ENCODE measurements at places on chromosomes 2 and 18.

- no peak for DNase-seq
Measured at GRCh38 chr2:18603854-18604530, 14.6 kb upstream of the NT5C1B start.

GRCh38 chr2:10137053-10137843 is 14.7 kb downstream of the RRM2 start:
- peak; percentile 19 for DNase-seq

DNA sequence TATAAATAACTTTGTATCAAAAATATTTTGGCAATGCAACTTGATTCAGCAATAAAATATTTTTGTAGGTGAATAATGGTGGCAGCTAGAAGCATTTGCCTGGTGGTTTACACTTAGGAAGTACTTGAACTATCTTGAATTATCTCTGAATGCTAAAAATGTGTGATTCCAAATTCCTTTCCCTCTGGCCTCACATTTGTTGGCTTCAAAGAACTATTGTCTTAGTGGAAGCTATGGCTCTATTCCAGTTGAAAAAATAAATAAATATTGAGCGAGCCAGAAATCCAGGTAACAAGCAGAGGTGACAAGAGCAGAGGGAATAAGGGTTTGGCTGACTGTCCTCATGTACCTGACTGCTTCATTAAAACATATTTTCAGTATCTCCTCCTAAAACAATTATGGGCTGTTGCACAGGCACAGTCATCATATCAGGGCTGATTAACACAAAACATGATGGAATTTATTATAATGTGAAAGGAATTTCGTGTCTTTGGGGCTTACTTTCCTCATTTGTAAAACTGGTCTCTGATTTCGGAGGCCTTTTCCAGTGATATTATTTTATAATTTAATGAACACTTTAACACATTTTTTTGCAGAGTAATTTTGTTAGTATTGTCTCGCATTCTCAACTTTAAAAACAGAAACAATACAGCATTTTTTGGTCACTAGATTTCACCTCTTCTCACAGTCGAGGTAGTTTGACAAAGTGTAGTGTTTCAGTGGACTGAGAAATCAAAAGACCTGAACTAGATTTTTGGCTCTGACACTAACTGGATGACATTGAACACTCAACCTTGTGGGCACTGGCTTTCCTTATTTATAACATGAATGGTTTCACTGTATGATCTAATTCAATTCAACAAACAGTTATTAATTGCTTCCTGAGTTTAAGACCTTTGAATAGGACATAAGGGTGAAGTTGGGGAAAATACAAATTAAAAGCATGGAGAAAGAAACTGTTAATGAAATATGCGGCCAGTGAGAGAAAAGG is 7.8 kb upstream of the CAVIN2 start:
- DNase-seq = no peak

DNA sequence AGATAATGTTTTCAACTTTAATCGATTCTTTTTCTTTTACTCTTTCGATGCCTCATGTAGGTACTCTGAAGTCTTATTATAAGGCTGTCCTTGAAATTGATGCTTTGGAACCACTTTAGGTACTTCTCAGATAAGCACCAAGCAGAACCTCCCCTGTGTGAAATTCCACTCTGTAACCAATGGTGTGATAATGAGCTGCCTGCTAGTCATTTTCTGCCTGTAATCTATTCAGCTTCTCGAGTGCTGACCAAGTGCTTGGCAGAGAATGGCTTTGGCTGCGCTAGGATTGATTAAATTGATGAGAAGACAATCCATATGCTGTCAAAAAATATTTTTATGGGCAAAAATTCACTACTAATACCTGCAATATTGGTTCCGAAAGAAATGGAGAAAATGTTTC is 132.1 kb upstream of the STON1 start:
- DNase-seq = no peak

DNA sequence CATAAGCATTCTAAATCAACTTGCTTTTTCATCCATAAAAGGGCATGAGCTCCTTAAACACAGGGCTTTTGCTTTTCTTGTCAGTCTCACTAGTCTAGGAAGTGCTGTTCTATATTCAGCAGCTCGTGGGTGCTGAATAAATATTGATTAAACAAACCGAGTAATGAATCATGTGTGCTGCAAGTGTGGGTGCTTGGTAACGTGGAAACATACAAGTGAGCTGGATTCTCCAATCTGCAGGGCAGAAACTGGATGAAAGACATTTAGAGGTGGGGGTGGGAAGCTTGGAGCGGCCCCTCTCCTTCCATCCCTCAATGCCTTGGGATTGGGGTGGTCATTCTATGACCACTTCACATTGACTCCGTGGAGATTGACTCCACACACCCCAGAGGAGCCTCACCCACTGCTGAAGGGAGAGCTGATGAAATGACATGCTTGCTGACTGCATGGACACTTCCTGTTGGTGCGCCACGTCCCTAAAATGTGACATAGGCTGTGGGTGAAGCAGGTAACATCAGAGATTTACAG is 114.6 kb downstream of the DOCK10 start:
- DNase-seq = peak; percentile 78

- DNase-seq = no peak
Measured at GRCh38 chr2:143668234-143668633, 539.0 kb downstream of the ARHGAP15 start.

GRCh38 chr2:94994063-94994913 is 31.2 kb upstream of the MAL start:
- DNase-seq = no peak

- peak; percentile 66 for DNase-seq
Measured at GRCh38 chr2:191155608-191156071, 4.8 kb upstream of the STAT4 start.

DNA sequence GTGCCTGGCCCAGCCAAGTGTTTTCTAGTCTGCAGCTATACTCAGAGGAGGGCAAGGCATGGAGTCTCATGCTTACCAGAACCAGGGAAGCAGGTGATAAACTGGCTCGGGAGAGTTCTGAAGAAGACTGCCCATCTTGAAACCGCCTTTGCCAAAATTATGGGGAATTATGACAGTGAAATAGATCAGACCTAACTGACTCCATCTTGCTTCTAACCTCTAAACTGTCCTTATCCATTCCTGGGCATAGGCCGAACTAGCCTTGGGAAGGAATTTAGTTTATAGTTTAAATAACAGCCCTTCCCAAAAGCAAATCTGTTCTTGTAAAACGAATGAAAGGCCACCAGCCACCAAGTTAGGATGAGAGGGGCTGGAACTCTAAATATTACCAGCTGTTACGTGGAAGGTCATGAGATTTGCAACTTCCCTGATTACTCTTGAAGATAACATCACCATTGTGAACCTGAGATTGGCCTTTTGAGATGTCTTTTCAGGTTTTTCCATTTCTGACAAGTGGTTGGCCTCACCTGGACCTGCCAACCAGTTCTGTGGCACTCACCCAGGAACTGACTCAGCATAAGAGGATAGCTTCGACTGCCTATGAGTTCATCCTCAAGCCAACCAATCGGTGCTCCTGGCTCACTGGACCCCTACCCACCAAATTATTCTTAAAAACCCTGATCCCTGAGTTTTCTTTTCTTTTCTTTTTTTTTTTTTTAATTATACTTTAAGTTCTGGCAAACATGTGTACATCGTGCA is 23.4 kb downstream of the CHCHD5 start:
- peak; percentile 37 for DNase-seq

- no peak for DNase-seq
Measured at GRCh38 chr2:96261328-96262003, 4.3 kb downstream of the TMEM127 start.

DNA sequence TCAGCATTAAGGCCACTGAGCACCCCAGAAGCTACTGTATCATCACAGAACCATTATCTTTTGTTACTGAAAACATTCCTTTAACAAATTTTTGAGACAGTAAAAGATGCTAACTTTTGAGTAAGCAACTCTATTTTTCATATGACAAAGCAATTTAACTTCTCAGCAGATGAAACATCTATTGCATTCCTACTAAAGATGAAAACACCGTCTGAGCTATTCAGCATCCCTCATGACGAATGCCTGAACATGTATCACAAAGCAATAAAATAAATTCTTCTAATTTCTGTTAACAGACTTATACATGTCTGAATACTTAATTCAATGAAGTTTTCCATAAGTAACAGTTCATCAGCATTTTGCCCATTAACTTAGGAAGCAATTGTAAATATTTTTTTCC is 23.9 kb downstream of the CHN1 start:
- DNase-seq = no peak

DNA sequence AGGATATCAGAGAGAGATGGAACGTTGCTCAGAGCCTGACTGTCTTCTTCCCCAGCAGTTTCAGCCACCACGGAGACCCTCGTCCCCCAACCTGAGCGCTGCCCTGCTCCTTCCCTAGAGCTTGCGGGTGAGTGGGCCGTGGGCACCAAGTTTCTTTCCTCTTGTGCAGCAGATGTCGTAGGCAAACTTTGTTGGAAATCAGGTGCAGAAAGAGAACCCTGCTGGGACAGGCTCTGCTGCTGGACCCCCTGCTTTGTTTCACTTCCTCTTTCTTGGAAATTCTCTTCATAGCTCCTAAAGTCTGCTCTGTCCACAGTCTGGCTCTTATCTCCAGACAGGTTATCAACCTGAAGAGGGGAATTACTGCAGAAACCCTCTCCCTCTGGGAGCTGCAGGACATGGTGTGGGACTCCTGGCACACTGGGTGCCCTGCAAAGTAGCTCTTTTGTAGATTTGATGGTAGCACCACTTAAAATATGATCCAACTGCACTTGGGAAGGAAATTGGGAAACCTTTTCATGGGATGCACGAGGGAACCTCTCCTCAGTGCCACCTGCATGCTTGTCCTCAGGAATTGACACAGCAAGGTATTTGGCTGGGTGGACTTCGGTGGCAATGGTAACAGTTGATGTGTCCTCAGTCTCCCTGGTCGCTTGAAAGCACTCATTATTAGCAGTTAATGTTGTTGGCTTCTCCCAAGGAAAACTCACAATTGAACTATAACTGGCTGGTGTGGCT is 92.2 kb downstream of the ALPK2 start:
- DNase-seq = no peak

GRCh38 chr2:85717308-85718008 is 23.3 kb downstream of the GNLY start:
- no peak for DNase-seq

DNA sequence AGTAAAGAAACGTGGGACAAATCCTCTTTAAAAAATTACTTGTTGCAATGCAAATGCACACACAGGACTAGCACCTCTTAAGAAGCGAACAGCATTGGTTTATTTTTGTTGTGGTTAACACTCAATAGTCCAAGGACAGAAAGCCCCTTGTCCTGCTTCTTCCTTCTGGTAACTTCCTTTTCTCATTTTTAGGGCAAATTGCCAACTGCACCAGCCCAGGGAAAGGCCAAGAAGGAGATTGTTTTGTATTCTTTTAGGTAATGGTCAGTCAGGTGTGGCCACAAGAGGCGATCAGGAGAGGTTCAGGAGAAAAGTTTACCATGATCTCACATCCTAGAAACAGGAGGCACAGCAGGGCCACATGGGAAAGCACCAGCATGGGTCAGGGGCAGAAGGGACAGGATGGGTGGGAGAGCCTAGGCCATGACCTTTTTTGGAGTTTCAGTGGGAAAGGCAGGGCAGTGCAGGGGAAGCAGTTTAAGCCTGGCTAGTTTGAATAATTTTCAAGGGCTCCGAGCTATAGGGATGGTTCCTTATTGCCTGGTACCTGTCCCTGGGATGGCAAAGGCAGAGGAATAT is 73.0 kb downstream of the CHRNA1 start:
- DNase-seq = no peak
